ENCODE measurements at places on chromosomes 2 and 18.

- no peak for DNase-seq
These were observed 68.7 kb upstream of the RBM44 start for GRCh38 chr2:237729681-237730475.

DNA sequence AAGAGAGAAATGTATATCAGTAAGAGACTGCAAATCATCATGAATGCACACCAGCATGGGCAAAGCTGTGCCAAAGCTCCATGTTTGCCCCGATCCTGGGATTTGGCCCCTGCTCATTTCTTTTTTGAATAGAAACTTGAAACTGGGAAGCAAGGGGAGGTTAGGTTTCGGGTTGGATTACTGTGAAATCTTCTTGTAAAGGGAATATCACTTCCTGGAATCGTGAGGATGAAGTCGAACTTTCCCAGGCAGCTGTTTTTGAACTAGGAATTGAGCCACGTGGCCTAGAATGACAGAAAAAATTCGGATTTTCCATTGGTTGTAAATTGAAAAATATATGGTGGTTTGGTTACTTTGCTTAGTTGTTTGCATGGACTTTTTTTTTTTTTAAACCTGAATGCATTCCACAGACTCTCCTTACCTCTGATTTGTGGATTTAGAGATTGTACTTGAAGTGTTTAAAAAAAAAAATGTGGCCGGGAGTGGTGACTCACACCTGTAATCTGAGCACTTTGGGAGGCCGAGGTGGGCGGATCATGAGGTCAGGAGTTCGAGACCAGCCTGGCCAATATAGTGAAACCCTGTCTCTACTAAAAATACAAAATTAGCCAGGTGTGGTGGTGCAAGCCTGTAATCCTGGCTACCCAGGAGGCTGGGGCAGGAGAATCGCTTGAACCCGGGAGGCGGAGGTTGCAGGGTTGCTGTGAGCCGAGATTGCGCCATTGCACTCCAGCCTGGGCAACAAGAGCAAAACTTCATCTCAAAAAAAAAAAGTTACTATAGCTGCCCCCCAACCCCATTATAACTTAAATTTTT lies 32.1 kb downstream of the GRHL1 start:
- DNase-seq = no peak

- no peak for DNase-seq
These were observed 192.8 kb upstream of the APCDD1 start for GRCh38 chr18:10261344-10262276.

GRCh38 chr2:57965219-57965618 lies 81.4 kb upstream of the VRK2 start:
- no peak for DNase-seq

DNA sequence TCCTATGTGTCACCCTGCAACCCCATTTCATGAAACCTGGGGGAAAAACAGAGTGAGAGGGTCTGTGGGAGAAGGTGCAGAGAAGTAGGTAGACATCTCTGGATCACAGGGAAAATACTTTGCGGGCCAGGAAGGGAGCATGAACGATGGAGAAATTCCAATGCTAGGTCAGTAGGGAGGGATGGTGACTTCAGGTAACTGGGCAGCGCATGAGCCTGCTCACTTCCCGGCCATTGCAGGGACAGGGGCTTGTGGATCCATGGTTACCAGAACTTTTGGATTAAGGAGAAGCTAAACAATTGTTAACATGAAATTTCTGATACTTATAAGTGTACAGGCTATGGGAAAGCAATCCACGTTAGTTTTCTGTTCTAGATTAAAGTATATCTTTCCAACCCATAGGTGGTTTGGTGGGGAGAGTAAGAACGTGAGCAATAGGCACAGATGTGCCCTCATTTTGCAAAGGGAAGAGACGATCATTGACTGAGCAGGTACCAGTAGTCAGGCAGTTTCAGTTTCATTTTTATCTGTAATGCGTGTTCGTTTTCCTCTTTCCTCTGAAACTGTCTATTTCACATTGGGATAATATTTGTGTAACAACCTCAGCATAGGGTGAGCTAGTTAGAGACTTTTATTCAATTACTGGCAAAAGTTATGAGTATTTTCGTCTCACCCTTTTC lies 65.0 kb downstream of the NYAP2 start:
- DNase-seq = no peak

- DNase-seq = no peak
These were observed 13.2 kb upstream of the KCMF1 start for GRCh38 chr2:84957771-84958134.

- no peak for DNase-seq
These were observed 53.6 kb upstream of the CTDP1 start for GRCh38 chr18:79625924-79626561.
